ENCODE measurements at places on chromosomes 16 and 17. TPM values are rescaled to one million over a fixed set of nuclear protein-coding genes. Genes with fewer than 3 reads are reported as not detected.

DNA sequence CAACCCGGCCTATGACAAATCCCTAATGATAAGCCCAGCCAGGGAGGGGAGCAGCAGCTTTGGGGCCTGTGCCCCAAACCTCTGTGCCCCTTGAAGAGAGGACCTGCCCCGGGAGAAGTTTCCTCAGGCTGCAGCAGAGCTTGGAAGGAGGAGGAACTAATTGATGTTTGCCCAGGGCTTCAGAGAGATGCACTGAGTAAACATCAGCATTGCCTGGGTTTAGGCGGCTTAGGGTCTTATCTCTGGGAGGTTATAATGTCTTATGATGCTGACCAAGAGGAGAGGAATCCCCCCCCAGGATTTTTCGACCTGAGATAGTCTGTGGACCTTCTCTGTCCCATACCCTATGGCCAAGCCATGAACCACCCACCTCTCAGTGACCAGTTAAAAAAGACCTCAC is 148.7 kb upstream of the SDK2 start:
- H3K4me1 ChIP-seq, result no peaks in the 10 kb centered on the region
- no peaks in the 10 kb centered on the region for H3K27me3 ChIP-seq
- no peaks in the 10 kb centered on the region for H3K36me3 ChIP-seq
- H3K27ac ChIP-seq, result no peak overlapping the region
- no peak for DNase-seq

GRCh38 chr16:12350945-12351344 is 374.4 kb downstream of the SNX29 start:
- no peak overlapping the region for H3K27ac ChIP-seq
- DNase-seq, result no peak
- H3K4me3 ChIP-seq, result no peak overlapping the region
- no peaks in the 10 kb centered on the region for H3K4me1 ChIP-seq

GRCh38 chr17:30942308-30943079 is 20.7 kb downstream of the ADAP2 start:
- H3K4me3 ChIP-seq, result no peak overlapping the region
- DNase-seq, result no peak
- H3K27ac ChIP-seq, result no peak overlapping the region

The DNAH2 gene
- 0.66 TPM for total RNA-seq

All from kidney (tissue), 22 donors.